ENCODE measurements at places on chromosomes 2 and 18. TPM values are rescaled to one million over a fixed set of nuclear protein-coding genes. Genes with fewer than 3 reads are reported as not detected.

DNA sequence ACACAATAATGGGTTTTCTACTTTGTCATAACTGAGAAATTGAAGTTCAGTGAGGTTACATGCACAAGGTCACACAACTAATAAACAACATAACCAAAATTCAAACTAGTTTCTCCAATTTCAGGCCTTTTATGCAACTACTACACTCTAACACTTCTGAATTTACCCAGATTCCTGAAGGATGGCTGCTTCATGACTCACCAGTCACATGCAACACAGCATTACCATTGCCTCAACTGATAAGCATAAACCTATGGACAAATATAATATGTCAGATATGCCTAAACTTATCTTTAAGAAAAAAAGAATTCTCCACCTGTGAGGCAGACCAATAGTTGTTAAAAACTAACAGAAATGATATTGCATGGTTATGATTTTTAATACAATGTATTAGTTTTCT is 586.5 kb upstream of the SLC8A1 start:
- no peak for DNase-seq

Gene CD8B2
- not detected for polyA plus RNA-seq

- DNase-seq = peak; percentile 9
Measured at GRCh38 chr2:182784777-182785176, 68.7 kb downstream of the DNAJC10 start.

Gene TMEM198
- 2.0 TPM for polyA plus RNA-seq

DNA sequence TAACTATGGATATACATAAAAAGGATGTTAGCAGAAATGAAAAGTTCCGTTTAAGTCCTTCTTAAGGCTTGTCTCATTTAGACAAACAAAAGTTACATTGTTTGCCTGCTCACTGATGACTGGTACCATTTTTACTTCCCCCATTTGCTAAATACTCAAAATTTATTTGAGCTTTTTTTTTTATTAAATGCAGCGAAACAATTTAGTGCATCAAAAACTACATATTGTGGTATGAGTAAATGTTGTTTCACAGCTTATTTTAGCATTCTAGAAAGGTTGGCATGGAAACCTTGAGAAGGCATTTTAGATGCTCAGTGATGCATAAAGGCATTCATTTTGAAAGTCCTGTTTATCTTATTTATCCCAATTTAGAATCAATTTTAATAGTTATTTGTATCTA is 100.0 kb downstream of the MAP2 start:
- no peak for DNase-seq

Gene ZNF385B
- polyA plus RNA-seq = not detected

DNA sequence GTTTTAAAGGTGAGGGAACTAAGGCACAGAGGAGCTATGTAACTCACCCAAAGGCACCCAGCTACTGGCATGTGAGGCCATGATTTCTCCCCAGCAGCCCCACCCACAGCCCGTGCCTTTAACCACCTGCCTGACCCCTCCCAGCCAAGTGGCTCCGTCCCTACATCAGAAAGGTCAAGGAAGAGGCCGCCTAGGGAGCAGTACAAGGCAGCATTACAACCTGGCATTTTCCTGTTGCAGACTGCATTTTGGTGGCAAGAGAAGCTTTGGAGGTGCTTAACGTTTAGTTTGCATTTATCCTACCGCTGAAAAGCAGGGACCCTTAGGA is 17.5 kb downstream of the STEAP3 start:
- no peak for DNase-seq

DNA sequence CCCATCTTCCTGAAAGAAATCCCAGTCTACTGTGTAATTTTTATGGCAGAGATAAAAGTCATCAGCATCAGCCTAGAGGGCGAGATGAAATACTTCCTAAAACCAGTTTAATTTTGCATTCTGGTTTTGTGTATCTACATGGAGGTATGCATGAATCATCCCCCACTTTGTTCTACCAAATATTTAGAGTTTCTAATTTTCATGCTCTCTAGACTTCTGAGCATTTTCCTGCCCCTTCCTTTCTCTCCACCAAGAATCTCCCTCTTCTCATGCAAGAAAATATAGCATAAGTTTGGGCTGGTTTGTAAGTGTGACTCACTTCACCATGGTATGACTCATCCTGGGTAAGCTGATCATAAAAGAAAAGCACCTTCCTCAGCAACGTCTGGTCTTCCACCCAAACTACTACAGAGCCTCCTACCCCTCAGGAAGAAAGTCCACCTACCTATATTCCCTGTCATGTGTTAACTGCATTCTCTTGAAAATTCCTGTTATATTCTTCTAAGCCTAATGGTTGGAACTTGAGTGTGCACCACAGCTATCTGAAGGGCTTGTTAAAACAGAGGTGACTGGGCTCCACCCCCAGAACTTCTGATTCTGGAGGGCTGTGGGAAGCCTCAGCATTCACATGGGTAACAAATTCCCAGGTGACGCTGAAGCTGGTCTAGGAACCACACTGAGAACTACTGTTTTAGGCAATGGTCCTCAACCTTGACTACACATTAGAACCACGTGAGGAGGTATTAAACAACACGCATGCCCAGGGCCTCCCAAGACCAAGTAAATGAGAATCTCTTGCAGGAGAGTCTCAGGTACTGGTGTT is 37.4 kb upstream of the RAPGEF4 start:
- peak; percentile 93 for DNase-seq

DNA sequence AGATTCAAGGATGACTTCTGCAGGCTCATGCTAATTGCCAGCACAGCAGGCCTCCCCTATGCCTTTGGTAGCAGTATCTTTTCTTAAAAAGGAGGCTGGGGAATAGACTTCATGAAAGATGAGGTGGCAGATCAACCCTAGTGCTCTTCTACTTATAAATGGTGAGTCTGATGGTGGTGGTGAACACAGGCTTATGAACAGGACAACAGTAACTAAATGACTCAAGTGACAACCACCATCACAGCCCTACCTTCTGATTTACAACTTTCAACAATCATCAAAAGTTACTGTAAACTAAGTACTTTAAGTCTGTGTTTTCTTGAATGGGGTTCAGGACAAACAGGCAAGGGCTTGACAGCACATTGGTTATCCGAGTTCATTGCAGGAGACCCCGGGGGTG is 39.3 kb downstream of the PAIP2B start:
- DNase-seq = no peak

GRCh38 chr2:75564026-75564688 is 3.4 kb upstream of the EVA1A start:
- peak; percentile 30 for DNase-seq

DNA sequence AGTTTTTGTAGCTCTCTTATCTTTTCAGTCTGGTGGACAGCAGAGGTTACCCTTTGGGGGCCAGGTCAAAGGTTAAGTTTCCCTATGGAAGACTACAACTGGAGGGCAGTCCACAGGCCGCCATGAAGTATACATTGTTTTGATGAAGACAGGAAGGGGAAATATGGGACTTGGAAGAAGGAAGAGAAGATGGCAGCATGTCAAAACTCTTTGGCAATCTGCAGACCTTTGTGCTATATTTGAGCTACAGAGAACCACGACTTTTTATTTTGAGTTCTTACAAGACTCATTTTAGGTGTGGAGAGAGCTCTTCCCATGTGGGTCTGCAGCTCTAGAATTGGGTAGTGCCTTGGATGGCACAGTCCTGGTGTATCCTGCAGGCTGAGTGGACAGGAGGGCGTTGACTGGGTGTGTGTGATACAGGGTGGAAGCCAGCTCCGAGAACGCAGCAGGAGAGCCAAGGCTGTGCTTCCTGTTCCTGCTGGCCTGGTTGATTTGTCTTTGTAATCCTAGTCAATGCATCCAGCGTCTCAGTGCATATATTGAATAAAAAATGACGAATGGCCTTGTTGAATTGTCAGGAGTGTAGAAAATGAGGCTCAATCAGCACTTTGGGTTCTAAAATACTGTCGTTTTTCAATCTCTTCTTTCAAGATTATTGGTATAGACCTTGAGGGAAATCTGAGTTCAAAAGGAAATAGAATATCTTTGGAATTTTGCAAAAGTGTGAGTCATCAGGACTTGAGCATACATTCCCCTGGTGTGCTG is 11.5 kb downstream of the ITGA6 start:
- DNase-seq = peak; percentile 73

Gene ANKRD30BL
- not detected for polyA plus RNA-seq

GRCh38 chr2:200614249-200614648 is 28.4 kb downstream of the AOX1 start:
- DNase-seq = no peak

GRCh38 chr2:236857246-236857645 is 228.4 kb upstream of the COPS8 start:
- DNase-seq = no peak

Gene LHCGR
- polyA plus RNA-seq = not detected

DNA sequence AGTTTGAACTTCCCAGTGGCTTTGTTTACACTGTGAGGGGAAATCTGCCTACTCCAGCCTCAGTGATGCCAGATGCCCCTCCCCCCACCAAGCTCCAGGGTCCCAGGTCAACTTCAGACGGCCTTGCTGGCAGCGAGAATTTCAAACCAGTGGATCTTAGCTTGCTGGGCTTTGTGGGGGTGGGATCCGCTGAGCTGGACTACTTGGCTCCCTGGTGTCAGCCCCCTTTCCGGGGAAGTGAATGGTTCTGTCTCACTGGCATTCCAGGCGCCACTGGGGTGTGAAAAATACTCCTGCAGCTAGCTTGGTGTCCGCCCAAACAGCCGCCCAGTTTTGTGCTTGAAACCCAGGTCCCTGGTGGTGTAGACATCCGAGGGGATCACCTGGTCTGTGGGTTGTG is 70.0 kb upstream of the NEUROD1 start:
- DNase-seq = no peak

Gene PROKR1
- polyA plus RNA-seq = 0.01 TPM

Gene RTKN
- polyA plus RNA-seq = 99.4 TPM

DNA sequence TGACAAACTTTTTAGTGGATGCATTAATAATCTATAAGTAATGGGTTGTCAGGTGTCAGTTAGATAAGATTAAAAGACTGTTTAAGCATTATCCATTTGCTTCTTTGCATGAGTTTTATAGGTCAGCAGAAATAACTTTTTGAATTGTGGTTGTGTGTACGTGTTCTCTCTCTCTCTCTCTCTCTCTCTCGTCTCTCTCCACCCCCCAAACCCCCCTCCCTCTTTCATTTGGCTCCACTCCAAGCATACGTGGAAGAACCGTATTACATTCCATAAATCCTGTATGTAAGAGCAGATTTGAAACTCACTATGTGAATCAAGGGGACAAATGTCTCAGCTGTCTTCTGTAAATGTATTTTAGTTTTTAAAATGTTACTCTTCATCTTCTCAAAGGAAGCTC is 120.2 kb downstream of the MEIS1 start:
- no peak for DNase-seq

DNA sequence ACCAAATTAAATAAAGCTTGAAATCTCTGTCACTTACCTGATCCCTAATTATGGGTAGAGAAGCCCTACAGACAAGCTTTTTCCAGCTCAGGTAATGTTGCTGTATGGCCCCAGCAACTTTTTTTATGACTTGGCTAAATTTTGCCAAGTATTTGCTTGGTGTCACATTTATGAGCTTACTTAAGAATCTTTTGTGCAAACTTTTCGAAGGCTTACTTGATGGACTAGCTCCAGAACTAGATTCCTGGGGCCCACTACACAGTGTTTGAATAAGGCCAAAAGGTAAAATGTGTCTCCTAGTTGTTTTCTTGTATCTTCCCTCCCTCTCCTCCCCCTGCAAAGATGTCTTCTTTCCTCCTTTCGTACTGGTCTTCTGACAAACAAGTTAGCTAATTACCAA is 257.9 kb downstream of the OSR1 start:
- DNase-seq = no peak

GRCh38 chr2:102672107-102672776 is 52.9 kb downstream of the SLC9A2 start:
- DNase-seq = no peak

GRCh38 chr2:157336137-157337010 is 10.8 kb upstream of the ERMN start:
- DNase-seq = peak; percentile 26

Gene RMDN2
- polyA plus RNA-seq = 3.1 TPM

GRCh38 chr2:99711144-99711543 is 221.3 kb upstream of the REV1 start:
- DNase-seq = no peak

Gene KCNG2
- polyA plus RNA-seq = not detected

DNA sequence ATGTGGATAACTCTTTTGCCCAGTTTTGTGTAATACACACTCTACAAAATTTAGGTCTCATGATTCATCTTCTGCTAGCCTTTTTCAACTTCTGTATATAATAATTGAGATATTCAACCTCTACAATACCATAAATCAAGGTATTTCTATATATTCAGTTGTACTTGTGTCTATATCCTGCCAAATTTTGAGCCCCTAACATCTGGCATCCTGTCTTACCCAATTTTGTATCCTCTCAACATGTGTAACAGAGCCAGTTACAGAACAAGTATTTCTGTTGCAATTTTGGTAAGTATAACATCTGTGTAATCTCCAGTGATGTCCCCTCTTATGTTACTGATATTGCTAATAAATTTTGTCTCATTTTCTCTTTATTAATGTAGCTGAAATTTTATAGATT is 145.8 kb downstream of the TRIB2 start:
- no peak for DNase-seq

- DNase-seq = no peak
Measured at GRCh38 chr18:44681076-44681970, 635 bp downstream of the SETBP1 start.

DNA sequence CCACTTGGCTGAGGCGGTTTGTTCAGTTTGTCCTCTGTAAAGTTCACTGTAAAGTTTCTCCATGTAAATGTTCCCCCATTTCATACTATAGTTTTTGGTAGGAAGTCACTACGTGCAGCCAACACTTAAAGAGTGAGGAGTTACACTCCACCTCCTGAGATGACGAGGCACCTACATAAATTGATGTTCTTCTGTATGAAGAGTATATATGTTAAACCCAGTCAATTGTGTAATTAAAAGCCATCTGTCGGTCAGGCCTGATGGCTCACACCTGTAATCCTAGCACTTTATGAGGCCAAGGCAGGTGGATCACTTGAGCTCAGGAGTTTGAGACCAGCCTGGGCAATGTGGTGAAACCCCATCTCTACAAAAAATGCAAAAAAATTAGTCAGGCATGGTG is 7.6 kb downstream of the PIGN start:
- no peak for DNase-seq

DNA sequence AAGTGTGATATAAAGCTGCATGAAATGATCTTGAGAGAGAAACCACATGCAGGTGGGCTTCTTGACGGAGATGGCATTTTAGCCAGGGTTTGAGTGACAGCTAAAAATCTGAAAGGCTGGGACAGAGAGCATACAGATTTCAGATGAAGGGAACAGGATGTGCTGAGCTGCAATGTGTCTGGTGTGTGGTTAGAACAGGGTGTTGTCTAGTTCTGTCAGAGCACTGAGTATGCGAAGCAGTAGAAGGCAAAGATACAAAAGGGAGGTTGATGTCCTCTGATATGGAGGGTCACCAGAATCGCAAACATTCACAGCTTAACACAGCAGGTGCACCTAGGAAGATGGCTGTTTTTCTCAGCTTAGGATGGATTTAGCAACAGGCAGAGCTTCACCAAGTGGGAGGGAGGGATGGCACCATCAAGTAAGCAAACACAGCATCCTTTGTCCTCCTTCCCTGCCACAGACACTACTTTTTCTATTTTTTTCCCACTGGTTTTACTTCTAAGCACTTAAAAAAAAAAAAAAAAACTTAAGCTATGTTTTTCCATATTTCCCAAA is 182.5 kb downstream of the TMX3 start:
- peak; percentile 14 for DNase-seq

GRCh38 chr18:42958353-42958752 is 157.1 kb downstream of the RIT2 start:
- no peak for DNase-seq

- DNase-seq = no peak
Measured at GRCh38 chr2:83640506-83640905, 818.6 kb downstream of the SUCLG1 start.

GRCh38 chr18:49685231-49685942 is 123.5 kb downstream of the LIPG start:
- DNase-seq = peak; percentile 73

Gene AMER3
- polyA plus RNA-seq = not detected

Gene SPEG
- polyA plus RNA-seq = 33.4 TPM

Gene TRABD2A
- 11.5 TPM for polyA plus RNA-seq

Gene ZAP70
- 0.06 TPM for polyA plus RNA-seq
